ENCODE measurements at places on chromosomes 1 and 21.

- no peak for DNase-seq
Observed at GRCh38 chr1:184143449-184143848, 91.9 kb downstream of the TSEN15 start.

- DNase-seq, result no peak
Observed at GRCh38 chr1:209870151-209870831, 42.5 kb downstream of the UTP25 start.

DNA sequence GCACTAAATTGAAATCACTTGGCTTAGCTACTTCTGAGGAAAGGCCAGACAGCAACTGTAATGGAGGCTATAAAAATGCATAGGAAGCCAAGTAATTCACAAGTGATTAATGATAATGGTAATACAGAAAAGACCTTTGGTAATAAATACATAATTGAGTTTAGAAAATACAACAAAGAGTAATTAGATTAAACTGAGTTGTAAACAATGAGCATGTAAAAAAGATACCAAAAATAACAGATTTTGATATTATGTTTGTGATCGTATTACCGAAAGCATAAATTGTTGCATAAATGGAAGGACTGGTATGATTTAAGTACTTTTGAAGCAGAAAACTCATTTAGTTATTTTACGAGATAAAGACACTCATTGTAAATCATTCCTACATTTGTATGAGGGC lies 556.7 kb upstream of the TMPRSS15 start:
- no peak for DNase-seq

- DNase-seq, result no peak
Observed at GRCh38 chr1:111392460-111392945, 35.0 kb downstream of the OVGP1 start.

GRCh38 chr1:11857164-11857851 lies 1.4 kb downstream of the NPPB start:
- DNase-seq, result no peak

- no peak for DNase-seq
Observed at GRCh38 chr21:25562660-25563059, 44.6 kb downstream of the MRPL39 start.

DNA sequence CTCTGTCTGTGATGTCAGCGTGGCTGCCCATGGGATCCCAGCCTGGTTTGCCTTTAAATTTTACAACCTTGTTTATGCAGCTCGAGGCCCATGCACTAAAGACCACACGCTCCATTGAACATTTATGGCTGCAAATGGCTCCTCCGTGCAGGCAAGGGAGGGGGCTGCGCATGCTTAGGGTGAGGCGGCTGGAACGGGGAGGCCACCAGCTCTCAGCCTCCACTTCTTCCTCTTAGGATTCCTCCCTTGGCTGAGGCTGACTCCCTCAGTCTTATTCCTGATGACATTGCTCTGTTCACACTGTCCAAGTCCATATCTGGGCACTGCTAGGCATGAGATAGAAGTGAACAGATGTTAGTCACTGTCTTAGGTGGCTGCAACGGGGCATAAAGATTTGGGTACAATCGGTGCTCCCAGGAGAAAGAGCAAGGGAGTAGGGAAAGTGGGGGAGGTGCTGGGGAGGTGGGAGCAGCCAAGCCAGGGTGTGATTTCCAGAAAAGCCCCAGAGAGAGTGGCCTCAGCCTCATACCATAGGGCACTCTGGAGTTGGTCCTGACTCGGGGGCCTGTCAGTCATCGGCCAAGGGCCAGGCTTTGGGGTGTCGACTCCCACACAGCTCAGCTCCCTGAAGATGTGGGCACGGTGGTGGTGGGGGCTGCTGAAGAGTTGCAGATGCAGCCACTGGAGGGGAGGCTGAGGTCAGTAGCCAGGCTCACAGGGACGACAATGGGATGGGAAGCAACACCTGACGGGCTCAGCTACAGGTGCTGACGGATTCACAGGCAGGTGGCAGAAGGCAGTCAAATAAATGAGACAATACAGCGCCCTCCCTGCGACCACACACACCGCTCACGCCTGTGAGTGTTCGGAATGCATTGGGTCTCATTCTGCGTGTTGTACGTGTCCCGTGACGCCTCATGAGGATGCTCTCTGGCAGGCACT lies 37.3 kb upstream of the ACTL8 start:
- no peak for DNase-seq

DNA sequence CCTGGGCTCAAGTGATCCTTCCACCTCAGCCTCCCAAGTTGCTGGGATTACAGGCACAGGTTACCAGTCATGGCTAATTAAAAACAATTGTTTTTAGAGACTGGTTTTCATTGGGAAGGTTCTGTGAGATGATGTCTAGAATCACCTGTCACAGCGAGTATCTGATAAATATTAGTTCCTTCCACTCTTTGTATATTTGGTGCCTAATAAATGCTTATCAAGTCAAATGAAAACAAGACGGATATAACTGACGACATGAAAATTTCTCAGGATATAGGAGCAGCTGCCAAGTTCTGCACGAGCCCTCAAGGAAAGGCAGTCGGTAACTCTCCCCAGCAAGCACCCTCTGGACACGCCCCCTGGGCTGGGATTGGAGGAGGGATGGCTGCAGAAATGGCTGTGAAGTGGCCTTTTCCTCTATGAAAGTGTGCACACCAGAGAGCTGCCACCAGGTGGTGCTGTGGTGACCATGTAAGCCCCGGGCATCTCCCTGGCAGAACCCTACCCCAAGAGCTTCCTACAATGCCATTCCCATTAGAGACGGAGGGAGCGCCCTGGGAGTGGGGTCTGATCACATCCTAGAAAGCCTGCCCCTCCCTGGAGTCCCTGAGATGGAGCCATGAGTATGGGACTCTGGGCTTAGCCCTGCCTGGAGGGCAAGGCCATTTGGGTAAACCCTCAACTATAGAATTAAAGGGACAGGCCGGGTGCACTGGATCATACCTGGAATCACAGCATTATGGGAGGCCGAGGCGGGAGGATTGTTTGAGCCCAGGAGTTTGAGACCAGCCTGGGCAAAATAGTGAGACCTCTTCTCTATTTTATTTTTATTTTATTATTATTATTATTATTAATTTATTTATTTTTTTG lies 50.9 kb downstream of the HTR6 start:
- peak; percentile 80 for DNase-seq

DNA sequence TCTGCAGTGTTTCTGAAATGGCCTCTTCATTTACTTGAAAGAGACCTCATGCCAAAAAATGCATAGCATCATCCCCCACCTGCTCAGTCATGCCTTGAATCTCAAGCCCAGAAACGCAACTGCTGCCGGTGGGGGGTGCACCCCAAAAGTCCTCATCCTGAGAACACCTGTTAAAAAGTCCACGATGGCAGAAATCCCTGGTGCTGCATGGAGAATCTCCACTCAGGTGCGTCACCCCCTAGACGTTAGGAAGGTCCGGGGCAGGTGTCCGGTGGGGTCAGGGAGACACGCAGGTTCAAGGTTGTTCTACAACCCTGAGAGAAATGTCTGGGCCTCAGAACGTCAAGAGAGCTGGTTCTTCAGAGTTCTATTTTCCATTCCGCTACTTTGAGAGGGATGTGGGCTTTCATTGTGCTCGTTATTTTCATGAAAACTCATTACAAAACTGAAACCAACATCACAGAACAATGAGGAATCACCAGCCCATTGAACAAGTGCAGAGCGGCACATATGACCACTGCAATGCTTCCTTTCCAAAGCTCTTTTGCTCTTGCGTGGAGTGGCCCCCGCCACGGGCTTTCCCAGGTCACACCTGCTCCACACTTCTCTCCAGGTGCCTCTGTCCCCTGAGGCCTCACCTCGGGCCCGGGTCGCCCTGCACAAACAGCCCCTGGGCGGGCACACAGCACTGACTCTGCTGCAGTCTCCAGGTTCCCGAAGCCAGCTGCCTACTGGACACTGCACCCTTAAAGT lies 201.9 kb downstream of the TOMM20 start:
- DNase-seq, result no peak

DNA sequence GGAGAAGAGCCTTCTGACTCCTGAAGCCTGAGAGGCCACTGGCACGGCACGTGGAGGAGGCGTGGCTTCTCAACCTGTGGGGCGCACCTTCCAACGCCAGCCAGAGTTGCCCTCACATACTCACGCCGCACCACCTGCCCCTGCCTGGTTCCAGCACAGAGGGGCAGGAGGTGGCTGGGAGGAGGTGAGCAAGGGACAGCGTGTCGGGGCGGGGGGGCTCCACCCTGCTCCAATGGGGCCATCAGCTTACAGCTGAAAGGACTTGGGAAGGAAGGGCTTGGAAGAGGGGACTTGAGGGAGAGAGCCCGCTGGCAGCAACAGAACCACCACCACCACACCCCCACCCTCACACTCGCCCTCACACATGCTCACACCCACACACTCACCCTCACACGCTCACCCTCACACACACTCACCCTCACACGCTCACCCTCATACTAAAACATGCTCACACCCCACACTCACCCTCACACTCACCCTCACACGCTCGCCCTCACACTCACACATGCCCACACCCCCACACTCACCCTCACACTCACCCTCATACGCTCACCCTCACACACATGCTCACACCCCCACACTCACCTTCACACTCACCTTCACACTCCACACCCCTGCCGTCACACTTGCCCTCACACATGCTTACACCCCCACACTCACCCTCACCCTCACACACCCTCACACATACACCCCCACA lies 41.6 kb upstream of the EDN2 start:
- no peak for DNase-seq

- DNase-seq, result peak; percentile 70
Observed at GRCh38 chr1:12596007-12596821, 21.8 kb downstream of the DHRS3 start.

DNA sequence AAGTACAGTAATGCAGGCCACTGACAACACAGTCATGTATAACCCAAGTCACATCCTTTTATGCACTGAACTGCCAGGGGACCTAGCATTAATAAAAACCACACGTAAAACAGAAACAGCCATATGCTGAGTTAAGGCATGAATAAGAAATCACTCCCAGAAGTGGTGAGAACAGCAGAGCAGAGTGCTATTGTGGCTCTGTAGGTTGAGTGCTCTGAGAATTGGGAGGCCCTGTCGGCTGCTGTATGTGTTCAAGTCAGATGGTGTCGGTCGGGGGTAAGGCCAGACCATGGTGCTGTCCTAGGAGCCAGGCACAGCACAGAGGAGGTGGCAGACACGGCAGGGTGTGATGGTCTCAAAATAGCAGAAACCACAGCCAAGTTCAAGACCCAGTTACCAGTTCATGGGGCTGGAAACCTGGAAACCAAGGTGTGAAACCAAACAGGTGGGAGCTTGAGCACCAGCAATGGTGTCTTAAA lies 126.6 kb upstream of the COA6 start:
- DNase-seq, result no peak

DNA sequence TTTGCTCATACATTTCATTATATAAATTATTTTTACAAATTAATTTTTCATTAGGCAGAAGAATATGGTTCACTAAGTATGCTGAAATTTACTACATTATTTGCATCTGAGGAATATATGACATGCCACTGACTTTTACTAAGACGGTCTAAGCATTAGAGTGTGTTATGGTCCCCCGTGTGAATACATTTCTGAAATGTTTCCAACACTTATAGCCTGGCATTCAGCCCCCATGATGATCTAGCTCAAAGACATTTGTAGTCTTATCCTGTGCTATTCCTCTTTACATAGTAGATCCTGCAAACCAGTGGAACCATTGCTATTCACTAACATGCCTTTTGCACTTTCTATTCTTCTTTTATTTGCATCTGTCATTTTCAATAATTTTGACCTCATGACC lies 1878.0 kb downstream of the MRPL39 start:
- no peak for DNase-seq

DNA sequence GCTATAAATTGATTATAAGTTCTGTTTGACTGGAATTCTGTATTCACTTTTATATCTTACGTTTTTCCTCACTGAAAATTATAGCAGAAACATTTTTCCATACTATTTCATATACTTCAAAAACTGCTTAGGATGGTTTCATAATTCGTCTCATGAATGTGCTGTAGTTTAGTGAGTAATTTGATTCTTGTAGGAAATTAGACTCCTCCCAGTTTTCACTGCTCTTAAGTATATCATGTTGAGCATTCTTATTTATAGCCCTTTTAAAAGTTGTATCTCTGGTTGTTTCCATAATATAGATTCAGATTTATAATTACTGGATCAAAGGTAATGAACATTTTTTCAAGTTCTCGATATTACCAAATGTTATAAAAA lies 250.6 kb downstream of the FMN2 start:
- no peak for DNase-seq

DNA sequence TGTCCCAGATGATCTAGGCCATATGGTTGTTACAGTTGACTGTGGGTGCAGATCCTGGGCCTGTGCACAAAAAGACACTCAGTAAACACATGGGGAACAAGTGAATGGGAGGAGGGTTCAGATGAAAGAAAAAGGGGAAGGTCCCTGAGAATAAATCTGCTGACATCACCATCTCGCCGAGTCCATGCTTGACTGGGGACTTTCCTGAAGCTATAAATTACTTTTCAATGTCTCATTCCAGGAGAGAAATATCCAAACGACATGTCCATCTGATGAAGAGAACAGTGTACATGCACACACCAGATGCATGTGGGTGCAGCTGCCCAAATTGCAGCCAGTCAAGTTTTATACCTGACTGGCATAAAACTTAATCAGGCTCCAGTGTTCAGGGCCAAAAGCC lies 109.0 kb downstream of the HIVEP3 start:
- DNase-seq, result no peak
